ENCODE measurements at places on chromosomes 1 and 21. TPM values are rescaled to one million over a fixed set of nuclear protein-coding genes. Genes with fewer than 3 reads are reported as not detected.

Gene MR1
- 33.0 TPM for total RNA-seq

Gene ANKRD34A
- total RNA-seq: 0.59 TPM

Gene DMRTA2
- under 0.01 TPM for total RNA-seq

Gene OR2L3
- total RNA-seq: not detected

Gene PCP4L1
- not detected for total RNA-seq

Gene SLAMF1
- total RNA-seq: not detected

Gene CHODL
- not detected for total RNA-seq

Gene CRNN
- total RNA-seq: not detected

Gene SLAMF7
- under 0.01 TPM for total RNA-seq

Gene PLA2G2C
- not detected for total RNA-seq

Gene SH3BGR
- 1.4 TPM for total RNA-seq

Gene OR2W3
- 1.1 TPM for total RNA-seq

Gene MIXL1
- total RNA-seq: not detected

Gene SCAMP3
- 41.3 TPM for total RNA-seq

Gene ZNF648
- not detected for total RNA-seq

Gene MKNK1
- total RNA-seq: 31.8 TPM

Gene CA6
- not detected for total RNA-seq

Gene SPRR1A
- total RNA-seq: not detected

Gene DIRAS3
- total RNA-seq: 2.1 TPM

Gene TCEANC2
- 3.2 TPM for total RNA-seq

Gene AIRE
- not detected for total RNA-seq

Gene OR2T4
- total RNA-seq: not detected

Gene TNFSF18
- 0.29 TPM for total RNA-seq

Gene HNRNPCL1
- not detected for total RNA-seq

Gene ARHGAP29
- total RNA-seq: 13.3 TPM

Gene HNRNPCL4
- total RNA-seq: not detected

Gene CYP4A11
- total RNA-seq: not detected

Gene TCHHL1
- total RNA-seq: not detected

Gene TCEA3
- total RNA-seq: 28.9 TPM

Gene SELE
- total RNA-seq: not detected

Gene S100B
- total RNA-seq: 0.29 TPM

Gene DMBX1
- not detected for total RNA-seq

Gene FAM72B
- total RNA-seq: 2.7 TPM

Gene ERG
- 0.29 TPM for total RNA-seq

Gene GREM2
- total RNA-seq: 5.6 TPM

Gene PGLYRP4
- total RNA-seq: not detected

Gene NRAS
- total RNA-seq: 67.0 TPM

Gene NUF2
- 1.8 TPM for total RNA-seq

Gene OR6N1
- not detected for total RNA-seq

Gene RBM11
- under 0.01 TPM for total RNA-seq

Gene OR2L2
- total RNA-seq: under 0.01 TPM

Gene CGN
- total RNA-seq: not detected

Gene OR2T11
- not detected for total RNA-seq

Gene FCRL3
- not detected for total RNA-seq

Gene VWA1
- total RNA-seq: 4.3 TPM

Gene ATXN7L2
- total RNA-seq: 1.8 TPM

Gene ECM1
- total RNA-seq: 30.0 TPM

Gene REN
- total RNA-seq: not detected

Gene RNU1-4
- under 0.01 TPM for total RNA-seq

Gene TTC22
- not detected for total RNA-seq

Gene ZNF683
- not detected for total RNA-seq

Gene SPRR4
- total RNA-seq: not detected

Measured in osteoblast (primary cell).